CD8-positive, alpha-beta T cell (primary cell): ENCODE measurements at places on chromosomes 13 and 19.
A peak's percentile ranks its signal among the peaks of the same experiment; 100 is the strongest.

- no peak for DNase-seq
Measured at GRCh38 chr13:109717686-109718085, 68.7 kb downstream of the IRS2 start.

DNA sequence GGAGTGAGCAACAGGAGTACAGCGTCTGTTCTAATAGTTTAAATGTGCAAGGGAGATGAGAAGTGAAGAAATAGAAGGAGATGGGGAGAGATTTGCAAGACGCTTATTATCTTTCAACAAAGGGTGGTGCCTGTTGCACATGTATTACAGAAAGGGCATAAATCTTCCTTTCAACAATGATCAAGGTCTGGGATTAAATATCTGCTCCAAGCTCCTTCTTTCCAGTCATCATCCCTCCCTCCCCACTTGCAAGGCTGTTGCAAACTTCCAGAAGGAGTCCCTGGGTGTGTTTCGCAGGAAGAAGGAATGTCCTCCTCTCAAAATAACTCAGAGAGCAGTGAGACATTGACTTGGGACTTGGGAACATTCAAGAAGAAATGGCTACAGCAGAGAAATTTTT lies 63.5 kb upstream of the MYCBP2 start:
- DNase-seq, result no peak

- DNase-seq, result no peak
Measured at GRCh38 chr13:25686831-25687470, 315.2 kb downstream of the ATP8A2 start.

DNA sequence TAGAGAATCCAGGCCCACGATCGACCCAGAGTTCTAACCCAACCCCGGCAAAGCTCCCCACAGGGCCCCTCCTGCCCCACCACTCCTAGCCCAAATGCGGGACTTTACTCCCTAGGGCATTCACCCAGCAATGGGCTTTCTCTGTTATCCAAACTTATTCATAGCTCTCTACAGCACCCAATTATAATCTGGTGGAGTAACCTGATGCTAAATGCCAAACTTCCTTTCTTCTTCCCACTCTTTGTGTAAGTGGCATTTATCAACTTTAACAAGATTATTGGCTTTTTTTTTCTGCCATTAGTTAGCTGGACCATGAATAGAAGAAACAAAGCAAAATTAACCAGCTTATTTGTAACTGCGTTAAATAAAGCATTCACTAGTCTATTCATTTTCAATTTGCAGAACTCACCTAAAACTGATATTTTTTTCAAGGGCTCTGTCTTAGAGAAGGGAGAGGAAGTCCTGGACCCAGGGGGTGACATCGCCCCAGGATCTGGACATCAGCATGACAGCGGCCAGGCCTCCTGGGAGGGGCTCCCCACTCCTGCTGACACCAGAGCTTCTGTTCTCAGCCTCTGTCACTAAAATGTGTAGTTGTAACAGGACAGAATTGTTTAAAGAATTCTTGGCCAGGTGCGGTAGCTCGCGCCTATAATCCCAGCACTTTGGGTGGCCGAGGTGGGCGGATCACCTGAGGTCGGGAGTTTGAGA lies 1.5 kb downstream of the FAM124A start:
- DNase-seq, result no peak

GRCh38 chr19:14467816-14468215 lies 7.3 kb downstream of the PTGER1 start:
- no peak for DNase-seq

- no peak for DNase-seq
Measured at GRCh38 chr13:92017737-92018136, 619.3 kb downstream of the GPC5 start.

DNA sequence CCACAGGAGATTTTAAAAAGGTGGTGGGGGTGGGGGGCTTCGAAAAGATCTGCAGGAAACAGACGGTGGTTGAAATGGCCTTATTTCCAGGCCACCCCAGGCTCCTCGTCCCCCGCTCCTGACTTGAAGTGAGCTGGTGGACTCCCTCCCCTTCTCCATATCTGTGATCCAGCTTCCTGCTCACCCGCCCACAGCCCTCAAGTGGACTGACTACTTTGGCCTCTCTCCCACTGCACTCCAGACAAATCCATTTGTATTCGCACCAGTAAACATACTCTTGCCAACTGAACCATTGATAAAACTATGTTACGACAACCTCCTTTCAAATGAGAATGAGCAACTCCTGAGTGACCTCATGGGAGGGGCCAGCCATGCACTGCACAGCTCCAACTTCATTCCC lies 259.5 kb downstream of the COL4A1 start:
- DNase-seq, result no peak

GRCh38 chr19:41296433-41296871 lies 13.5 kb upstream of the CCDC97 start:
- DNase-seq, result peak; percentile 49

DNA sequence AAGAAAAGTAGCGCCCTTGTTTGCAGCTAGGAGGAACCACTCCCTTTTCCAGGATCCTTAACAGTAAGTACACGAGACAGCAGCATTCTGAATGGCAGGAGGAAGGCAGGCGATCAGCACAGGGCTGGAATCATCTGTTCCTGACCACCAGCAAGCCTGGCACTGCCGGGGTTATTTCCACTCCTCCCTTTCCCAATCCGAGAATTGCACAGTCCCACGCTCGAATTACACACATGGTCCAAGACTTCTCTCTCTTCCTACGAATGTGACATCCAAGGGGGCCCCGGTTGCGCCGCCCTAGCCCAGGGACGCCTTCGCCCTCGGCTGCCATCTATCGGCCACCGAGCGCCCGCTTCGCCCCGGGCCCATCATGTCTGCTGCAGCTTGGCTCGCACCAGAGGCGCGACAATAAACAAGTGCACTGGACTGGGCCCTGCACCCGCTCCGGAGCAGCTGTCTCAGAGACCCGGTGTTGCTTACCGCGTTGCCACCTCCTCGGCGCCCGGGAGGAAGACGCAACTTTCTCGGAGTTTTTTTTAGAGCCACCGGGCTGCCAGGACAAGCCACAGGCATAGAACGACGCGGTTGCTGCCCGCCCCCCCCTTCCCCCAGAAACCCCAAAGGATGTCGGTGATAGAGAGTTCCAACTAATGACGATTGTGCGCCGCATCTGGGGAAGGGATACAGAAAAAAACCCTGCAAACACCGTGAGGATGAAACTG lies at the start of gene SLITRK5:
SLITRK5 (plus strand) TSS at position 341 of the 722 bp plus-strand sequence. CDS start 4,018 bp downstream, outside the sequence.
- DNase-seq, result peak; percentile 78

DNA sequence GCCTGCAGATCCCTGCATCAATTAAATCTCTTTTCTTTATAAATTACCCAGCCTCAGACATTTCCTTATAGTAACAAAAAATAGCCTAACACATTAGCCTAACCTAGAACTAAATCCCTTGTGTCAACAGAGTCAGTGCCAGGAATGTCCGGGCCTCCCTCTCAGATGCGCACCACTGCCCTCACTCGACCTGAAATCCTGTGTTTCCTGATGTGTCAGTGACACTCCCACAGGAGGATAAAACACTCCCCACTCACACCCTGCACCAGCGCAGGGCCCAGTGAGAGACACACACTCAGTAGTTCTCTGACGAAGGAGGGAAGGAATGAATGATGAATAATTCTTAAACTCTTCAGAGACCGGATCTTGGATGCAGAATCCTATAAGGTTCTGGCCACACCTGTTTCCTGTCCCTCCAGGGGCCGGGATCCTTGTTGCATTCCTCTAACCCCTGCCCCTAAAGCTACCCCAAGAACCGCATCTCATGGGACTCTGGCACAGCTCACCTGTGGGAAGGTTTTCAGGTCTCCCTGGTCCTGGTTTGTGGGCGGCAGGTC lies 3.1 kb downstream of the CEACAM3 start:
- DNase-seq, result no peak

- DNase-seq, result no peak
Measured at GRCh38 chr19:14395710-14396336, 14.6 kb downstream of the ADGRE5 start.

GRCh38 chr19:18774782-18775444 lies 16.2 kb downstream of the COMP start:
- DNase-seq, result no peak

- DNase-seq, result no peak
Measured at GRCh38 chr13:97440598-97441170, 6.7 kb downstream of the RAP2A start.

- no peak for DNase-seq
Measured at GRCh38 chr13:28347456-28348371, 147.2 kb downstream of the FLT1 start.

- DNase-seq, result no peak
Measured at GRCh38 chr13:59745392-59745788, 418.3 kb downstream of the DIAPH3 start.

GRCh38 chr19:6259312-6259861 lies 20.4 kb downstream of the MLLT1 start:
- DNase-seq, result no peak

- no peak for DNase-seq
Measured at GRCh38 chr19:34480971-34481841, at the start of gene WTIP. WTIP (plus strand) TSS chr19:34481758; CDS start chr19:34481975, 217 bp downstream.

GRCh38 chr19:18898081-18898606 lies 2.2 kb upstream of the CERS1 start:
- DNase-seq, result no peak

DNA sequence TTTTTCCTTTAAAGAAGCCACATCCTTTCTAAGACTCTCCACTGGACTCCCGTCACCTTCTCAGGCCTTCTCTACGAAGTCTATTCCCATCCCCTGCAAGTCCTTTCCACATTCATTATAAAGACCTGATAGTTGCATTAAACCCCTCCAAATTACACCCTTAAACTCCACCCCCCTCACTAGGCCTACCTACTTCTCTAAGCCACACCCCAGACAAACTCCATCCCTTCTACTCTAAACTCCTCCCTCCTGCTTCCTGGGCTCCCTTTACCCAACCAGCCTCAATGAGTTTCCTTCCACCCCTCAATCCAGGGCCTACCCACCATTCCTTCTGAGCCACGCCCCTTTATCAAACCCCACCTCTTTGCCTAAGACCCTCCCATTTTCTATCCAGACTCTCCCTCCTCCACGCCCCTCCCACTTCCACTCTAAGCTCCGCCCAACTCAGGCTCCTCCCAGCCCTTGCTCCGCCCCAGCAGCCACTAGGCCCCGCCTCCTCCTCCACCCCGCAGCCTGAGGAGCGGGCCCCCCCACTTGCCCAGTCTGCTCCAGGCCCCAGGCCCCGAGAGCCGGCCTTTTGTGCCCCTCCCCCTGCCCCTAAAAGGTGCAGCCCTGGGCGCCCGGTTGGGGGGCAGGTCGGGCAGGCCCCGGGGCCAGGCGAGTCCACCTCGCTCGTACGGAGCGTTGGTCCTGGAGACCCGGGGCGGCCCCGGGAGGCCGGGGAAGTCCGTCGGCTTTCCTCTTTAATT lies 424 bp downstream of the FIZ1 start:
- peak; percentile 88 for DNase-seq

DNA sequence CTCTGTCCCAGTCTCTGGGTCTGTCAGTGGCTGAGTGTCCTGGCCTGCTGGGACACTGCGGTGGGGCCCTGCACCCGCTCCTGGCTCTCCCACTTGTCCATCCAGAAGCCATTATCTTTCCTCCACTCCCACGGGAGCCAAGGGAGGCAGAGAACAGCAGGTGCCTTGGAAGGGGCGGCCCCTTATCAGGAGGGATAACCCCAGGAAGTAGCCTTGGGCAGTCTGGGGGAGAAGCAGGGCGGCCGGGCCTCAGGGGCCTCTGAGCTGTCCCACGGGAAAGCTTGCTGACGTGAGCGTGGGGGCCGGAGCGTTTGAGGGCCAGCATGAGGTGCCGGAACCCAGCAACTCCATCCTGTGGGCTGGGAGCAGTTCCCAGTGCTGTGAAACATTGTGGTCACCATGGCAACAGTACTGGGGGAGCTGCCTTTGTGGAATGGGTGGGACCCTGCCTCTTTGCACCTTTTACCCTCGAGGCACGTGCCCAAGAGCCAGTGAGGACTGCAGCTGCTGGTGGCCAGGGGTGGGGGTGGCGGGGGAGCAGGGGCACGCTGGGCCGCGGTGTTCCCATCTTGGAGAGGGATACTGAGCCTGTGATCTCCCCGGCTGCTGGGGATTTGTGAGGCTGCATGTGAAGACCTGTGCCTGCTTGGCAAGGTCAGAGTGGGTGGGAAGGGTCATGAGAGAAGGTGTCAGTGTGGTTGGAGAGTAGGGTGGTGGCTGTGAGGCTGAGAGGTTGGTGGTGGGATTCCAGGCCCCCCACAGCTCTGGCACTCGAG lies 20.9 kb downstream of the KLHL26 start:
- no peak for DNase-seq

GRCh38 chr19:58196901-58197616 lies 14.2 kb downstream of the ZNF274 start:
- DNase-seq, result peak; percentile 13

DNA sequence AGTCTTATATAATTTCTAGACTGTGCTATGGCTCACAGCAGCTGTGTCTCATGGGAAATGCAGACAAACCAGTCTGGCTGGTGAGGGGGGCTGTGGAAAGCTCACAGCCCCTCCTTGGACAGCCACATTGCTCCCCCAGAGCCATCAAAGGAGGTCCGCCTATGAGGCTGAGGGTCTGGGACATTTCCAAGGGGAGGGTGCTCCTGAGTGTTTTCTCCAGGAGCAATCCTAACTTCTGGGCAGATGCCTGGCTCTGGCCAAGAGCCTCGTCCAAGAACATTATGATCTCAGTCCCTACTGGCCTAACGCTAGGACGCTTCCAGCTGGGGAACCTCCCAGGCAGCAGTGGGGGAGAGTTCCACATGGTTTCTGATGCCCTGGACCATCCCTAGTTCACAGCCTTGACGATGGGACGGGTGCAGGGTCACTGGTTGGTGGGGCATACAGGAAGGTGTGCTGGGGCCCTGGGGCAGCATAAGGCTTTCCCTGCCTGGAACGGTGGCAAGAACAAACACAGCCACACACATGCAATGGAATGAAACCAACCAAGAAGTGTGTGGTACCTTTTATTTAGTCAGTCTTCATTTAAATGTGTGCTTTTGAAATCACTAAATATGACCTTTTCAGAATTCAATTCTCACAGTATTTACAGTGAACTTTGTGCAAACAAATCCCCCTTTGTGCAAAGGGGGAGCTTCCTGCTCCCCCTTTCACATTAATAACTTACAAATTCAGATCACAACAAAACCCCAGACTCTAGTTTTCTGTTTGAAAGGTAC lies 60.6 kb downstream of the CDADC1 start:
- no peak for DNase-seq

- DNase-seq, result no peak
Measured at GRCh38 chr19:53521373-53522202, 16.4 kb upstream of the ZNF331 start.

- no peak for DNase-seq
Measured at GRCh38 chr13:43730642-43731041, 56.1 kb downstream of the ENOX1 start.

GRCh38 chr19:32330213-32330857 lies 15.1 kb upstream of the ZNF507 start:
- DNase-seq, result no peak

DNA sequence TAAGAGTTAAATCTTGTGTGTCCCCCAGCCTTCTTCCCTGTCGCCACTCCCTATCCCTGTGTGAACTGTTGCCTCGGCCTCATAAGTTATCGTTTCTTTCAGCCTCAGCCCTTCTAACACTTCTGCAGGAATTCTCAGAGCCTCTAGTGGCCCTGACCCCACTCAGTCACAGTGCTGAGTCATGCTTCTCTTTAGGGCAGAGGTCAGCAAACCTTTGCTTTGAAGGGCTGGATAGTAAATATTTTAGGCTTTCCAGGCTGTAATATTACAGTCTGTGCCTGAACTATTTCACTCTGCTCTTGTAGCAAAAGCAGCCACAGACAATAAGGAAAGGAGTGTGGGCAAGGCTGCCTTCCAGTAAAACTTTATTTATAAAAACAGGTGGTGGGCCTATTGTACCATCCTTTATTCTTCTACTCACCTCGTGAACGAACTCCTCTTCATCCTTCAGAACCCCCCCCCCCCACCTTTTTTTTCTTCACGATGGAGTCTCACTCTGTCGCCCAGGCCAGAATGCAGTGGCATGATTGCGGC lies 22.1 kb downstream of the MYO9B start:
- no peak for DNase-seq

- no peak for DNase-seq
Measured at GRCh38 chr13:110915874-110916206, 971 bp upstream of the ANKRD10 start.
